ENCODE measurements at places on chromosomes 5 and 9.
A peak's percentile ranks its signal among the peaks of the same experiment; 100 is the strongest.

GRCh38 chr9:2307480-2307879, 292.3 kb downstream of the SMARCA2 start:
- peak; percentile 81 for DNase-seq

GRCh38 chr9:125649826-125650225, 57.2 kb downstream of the MAPKAP1 start:
- DNase-seq: no peak

- no peak for DNase-seq
Observed at GRCh38 chr5:73587923-73588322, 22.4 kb downstream of the UTP15 start.

GRCh38 chr5:9692576-9692975, 62.4 kb upstream of the TAS2R1 start:
- no peak for DNase-seq

- DNase-seq: no peak
Observed at GRCh38 chr9:87884578-87885459, 2.1 kb downstream of the SPATA31E1 start.

- no peak for DNase-seq
Observed at GRCh38 chr9:4725706-4726442, 15.1 kb downstream of the AK3 start.

- DNase-seq: no peak
Observed at GRCh38 chr5:9617739-9618504, 12.2 kb downstream of the TAS2R1 start.

GRCh38 chr5:56463944-56464571, 230.9 kb upstream of the ANKRD55 start:
- no peak for DNase-seq

GRCh38 chr5:95770830-95771708, 39.9 kb downstream of the RHOBTB3 start:
- no peak for DNase-seq

DNA sequence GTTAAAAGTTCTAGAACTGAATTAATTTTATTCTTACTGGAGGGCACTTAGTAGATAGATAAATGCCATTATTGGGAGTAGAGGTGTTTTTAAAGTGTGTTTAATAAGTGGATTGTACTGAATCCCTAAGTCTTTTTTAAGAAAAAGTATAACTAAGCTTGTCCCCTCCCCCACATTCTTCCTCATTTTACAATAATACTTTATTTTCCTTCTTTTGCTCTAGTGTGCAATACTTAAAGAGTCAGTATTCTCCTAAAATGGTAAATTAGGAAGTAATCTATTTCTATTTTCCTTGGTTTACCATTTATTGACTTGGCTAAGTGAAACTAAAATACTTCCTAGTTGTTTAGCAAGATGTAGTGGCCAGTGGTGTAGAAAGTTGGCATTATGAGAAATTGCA, 11.6 kb downstream of the UBLCP1 start:
- DNase-seq: no peak

- no peak for DNase-seq
Observed at GRCh38 chr9:113309204-113309813, 6.1 kb upstream of the RNF183 start.

- no peak for DNase-seq
Observed at GRCh38 chr5:75992753-75993152, 90.4 kb upstream of the SV2C start.

DNA sequence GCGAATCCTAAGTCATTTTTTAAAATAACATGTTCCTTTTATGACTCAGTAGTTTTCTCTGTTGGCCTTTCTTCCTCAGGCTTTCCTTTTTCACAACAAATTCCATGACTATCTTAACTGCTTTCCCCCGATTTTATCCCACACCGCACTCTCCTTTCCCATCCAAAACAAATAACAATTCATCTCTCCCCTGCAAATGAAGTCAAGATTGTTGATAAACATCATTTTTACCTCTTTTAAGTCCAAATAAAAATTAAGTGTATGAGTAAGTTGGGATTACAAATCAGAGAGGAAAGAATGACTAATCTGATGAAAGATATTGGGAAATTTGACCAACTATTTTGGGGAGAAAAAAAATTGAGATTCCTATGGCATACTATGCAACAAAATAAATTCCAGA, 47.3 kb downstream of the SEC61B start:
- DNase-seq: no peak

- no peak for DNase-seq
Observed at GRCh38 chr5:13003457-13003856, 941.0 kb downstream of the DNAH5 start.

DNA sequence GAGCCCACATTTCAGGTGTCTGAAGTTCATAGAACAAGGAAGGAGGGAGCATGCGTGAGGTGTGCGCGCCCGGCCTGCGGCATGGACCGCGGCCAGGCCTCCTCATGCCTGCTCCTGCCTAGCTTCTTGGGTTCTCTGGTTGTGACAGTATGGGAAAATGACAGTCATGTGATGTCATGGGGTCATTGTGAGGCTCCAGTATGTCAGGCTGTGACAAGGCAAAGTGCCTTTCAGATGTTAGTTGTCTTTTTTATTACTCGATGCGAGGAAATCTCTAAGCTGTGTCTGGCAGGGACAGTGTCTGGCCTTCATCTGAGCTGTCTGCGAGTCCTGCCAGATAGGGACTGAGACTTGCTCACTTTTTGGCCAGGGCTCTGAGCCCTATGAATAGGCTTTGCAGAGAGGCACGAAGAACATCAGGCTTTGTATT, 13.3 kb downstream of the UCK1 start:
- no peak for DNase-seq

GRCh38 chr9:130513078-130513477, 66.3 kb upstream of the FUBP3 start:
- no peak for DNase-seq

DNA sequence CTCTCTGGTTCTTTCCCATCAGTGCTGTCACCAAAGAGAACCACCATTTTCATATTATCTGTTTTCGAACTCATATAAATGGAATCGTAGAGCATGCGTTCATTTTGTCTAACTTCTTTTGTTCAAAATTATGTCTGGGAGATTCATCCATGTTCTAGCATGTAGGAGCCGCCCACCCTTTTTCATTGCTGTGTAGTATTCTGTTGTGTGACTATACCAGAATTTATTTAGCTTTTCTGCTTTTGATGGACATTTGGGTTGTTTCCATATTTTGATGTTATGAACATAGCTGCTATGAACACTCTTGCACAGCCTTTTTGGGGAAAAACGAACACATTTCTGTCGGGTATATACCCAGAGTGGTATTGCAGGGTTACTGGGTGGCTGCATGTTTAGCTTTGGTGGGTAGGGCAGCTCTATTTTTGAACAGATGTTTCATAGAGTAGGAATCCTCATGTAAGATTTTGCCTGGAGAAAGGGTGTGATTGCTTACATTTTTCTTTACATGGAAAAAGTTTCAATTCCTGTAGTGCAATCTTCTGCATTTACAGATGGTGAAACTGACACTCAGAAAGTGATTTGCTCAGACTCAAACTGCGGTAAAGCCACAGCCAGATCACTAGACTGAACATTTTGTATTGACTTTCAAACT, 100.2 kb upstream of the IL12B start:
- DNase-seq: no peak

DNA sequence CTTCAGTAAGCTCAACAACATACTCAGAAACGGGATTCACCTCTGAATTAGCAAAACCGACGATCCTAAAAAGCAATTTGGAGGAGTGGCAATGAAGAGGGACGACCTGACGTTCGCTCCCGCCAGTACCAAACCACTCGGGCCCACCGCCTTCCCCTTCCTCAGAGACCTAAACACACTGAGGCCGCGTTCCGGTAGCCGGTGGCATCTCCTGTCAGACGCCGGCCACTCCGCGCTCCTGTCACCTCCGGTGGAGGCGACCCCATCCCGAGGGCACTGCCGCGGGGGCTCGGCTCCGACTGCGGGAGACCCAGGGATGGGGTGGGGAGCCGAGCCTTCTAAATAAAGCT, 617 bp downstream of the PPP6C start:
- no peak for DNase-seq

GRCh38 chr9:7147121-7148090, 389.6 kb downstream of the KDM4C start:
- no peak for DNase-seq

- no peak for DNase-seq
Observed at GRCh38 chr9:129759804-129760502, 7.1 kb upstream of the PTGES start.

DNA sequence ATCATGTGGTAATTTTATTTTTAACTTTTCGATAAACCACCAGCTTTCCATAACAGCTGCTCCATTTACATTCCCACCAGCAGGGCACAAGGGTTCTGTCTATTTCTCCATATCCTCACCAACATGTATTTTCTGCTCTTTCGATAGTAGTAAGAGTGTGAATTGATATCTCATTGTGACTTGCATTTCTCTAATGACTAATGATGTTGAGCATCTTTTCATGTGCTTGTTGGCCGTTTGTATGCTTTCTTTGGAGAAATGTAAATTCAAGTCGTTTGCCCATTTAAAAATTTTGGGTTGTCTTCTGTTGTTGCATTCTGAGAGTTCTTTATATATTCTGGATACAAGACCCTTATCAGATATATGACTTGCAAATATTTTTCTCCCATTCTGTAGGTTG, 45.9 kb downstream of the PSD2 start:
- DNase-seq: no peak

GRCh38 chr9:116350213-116350612, 196.6 kb downstream of the PAPPA start:
- no peak for DNase-seq
